ENCODE measurements at places on chromosomes 5 and 9. TPM values are rescaled to one million over a fixed set of nuclear protein-coding genes. Genes with fewer than 3 reads are reported as not detected.

The PCDHGA2 gene
- 19.7 TPM for total RNA-seq

The ESM1 gene
- not detected for total RNA-seq

The SOWAHA gene
- 4.1 TPM for total RNA-seq

The RASGRF2 gene
- total RNA-seq, result 3.0 TPM

The AK8 gene
- 3.3 TPM for total RNA-seq

The PRSS3 gene
- total RNA-seq, result 0.23 TPM

The SPATA31A3 gene
- total RNA-seq, result not detected

The IFNA2 gene
- total RNA-seq, result not detected

GRCh38 chr9:138051586-138052321 is 174.2 kb downstream of the CACNA1B start:
- H3K4me3 ChIP-seq, result no peak overlapping the region
- H3K36me3 ChIP-seq, result no peaks in the 10 kb centered on the region
- no peaks in the 10 kb centered on the region for H3K4me1 ChIP-seq
- no peak overlapping the region for H3K27ac ChIP-seq
- H3K27me3 ChIP-seq, result no peaks in the 10 kb centered on the region

DNA sequence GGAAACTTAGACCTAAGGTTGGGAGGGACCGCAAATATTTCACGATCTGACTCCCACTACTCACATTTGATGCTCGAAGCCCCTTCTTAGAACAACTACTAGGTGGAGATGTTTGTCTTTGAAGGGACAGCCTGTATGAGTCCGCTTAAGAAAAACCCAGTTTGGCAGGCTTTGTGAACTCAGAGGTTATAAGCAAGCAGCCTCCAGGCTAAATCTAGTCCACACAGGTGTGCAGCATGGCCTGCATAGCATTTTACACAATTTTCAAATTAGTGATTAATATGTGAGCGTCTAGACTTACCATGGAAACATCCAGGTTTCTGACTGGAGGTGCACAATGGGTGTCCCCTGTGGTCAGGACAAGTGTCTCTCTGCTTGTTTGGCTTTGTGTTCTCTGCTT is 127.1 kb downstream of the KIF4B start:
- H3K36me3 ChIP-seq, result no peaks in the 10 kb centered on the region
- no peaks in the 10 kb centered on the region for H3K27me3 ChIP-seq
- no peaks in the 10 kb centered on the region for H3K4me1 ChIP-seq
- no peak overlapping the region for H3K27ac ChIP-seq
- DNase-seq, result no peak

DNA sequence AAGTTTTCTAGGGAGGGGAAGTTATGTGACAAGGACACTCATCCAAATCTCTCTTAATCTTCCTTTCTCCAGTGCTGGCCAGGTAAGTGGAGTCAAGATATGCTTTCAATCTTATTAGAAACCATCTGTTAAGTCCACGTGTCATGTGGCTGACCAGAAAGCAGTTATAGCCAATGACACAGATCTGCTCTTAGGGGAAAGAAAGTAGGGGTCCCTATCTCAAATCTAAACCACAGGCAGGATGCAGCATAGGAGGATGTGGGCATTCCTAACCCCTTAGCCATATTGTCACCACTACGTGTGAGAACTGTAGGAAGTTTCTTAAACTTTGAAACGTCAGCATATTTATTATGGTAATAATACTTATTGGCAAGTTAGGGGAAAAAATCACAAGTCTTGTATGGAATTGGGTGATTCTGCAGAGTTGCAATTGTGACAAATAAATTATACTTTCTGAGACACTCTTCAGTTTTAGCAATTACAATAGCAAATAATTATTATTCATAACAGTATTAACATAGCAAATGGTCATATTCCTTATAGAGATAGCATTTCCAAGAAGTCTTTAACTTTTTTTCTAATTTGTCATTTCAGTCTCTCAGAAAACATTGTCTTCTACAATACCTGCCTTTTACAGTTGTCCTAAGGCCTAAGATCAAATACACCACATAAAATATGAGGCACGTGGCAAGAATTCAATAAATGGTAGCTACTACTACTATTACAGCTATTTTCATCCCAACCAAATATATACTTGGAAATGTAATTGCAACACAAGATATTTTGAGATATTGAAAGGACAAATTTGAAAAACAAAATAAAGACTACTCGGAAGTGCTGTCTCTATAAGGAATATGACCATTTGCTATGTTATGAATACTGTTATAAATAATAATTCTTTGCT is 236.9 kb downstream of the PDE4D start:
- no peaks in the 10 kb centered on the region for H3K27me3 ChIP-seq
- no peaks in the 10 kb centered on the region for H3K4me1 ChIP-seq
- no peak for DNase-seq
- H3K36me3 ChIP-seq, result no peaks in the 10 kb centered on the region
- no peak overlapping the region for H3K4me3 ChIP-seq
- no peak overlapping the region for H3K27ac ChIP-seq

DNA sequence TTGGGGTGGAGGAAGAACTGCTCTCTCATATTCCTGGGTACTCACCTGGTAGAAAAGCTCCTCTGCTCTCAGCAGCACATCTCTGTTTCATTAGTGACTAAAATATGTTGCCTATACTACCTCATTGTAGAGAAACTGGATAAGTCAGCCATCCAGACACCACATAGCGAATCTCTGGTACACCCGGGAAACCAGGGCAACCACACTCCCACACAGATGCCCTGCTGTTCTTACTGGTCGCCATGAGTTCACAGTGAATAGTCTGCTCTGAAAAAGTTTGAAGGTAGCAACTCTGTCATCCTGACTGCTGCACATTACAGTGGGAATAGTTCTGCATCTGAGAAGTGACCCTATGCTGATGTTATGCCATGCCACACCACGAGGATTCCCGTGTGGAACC is 135.0 kb downstream of the ENTREP1 start:
- H3K36me3 ChIP-seq, result no peaks in the 10 kb centered on the region
- DNase-seq, result no peak
- no peak overlapping the region for H3K4me3 ChIP-seq
- no peaks in the 10 kb centered on the region for H3K27me3 ChIP-seq

DNA sequence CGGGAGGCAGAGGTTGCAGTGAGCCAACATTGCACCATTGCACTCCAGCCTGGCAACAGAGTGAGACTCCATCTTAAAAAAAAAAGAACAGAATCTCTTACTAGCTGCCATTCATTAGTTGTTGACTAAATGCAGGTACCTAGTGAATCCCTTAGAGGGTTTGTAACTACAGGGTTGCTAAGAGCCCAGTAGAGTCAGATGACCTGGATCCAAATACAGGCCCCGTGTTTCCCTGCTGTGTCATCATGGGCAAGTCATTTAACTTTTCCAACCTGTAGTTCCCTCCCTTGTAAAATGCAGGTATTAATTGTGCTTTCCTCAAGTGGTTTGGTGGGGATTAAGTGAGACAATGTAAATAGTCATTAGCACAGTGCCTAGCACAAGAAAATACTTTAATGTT is 32.8 kb downstream of the PLAC8L1 start:
- H3K36me3 ChIP-seq, result no peaks in the 10 kb centered on the region
- H3K27ac ChIP-seq, result no peak overlapping the region
- H3K4me3 ChIP-seq, result no peak overlapping the region

DNA sequence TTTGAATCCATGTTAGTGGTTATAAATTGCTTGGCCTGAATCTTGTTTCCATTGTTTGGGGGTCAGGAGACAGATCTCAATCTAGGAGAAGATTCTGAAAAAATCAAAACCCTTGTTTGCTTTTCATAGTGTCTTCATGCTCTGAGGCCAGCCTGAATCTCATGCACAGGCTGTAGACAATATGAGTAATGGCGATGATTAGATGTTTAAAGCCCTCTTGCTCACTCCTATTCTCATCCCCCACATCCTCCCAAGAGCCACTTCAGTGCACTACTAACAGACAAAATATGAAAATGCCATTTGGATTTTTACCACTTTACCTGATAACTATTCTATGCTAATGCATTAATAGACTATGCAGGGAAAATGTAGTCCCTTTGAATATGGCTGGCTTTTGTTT is 129.4 kb downstream of the NUDT12 start:
- DNase-seq, result no peak
- no peaks in the 10 kb centered on the region for H3K36me3 ChIP-seq
- H3K4me1 ChIP-seq, result no peaks in the 10 kb centered on the region
- no peak overlapping the region for H3K27ac ChIP-seq
- no peak overlapping the region for H3K4me3 ChIP-seq

- no peak for DNase-seq
- no peaks in the 10 kb centered on the region for H3K4me1 ChIP-seq
- H3K27ac ChIP-seq, result no peak overlapping the region
- no peak overlapping the region for H3K4me3 ChIP-seq
- H3K36me3 ChIP-seq, result no peaks in the 10 kb centered on the region
Measured at GRCh38 chr5:153813901-153814300, 224.8 kb downstream of the FAM114A2 start.

DNA sequence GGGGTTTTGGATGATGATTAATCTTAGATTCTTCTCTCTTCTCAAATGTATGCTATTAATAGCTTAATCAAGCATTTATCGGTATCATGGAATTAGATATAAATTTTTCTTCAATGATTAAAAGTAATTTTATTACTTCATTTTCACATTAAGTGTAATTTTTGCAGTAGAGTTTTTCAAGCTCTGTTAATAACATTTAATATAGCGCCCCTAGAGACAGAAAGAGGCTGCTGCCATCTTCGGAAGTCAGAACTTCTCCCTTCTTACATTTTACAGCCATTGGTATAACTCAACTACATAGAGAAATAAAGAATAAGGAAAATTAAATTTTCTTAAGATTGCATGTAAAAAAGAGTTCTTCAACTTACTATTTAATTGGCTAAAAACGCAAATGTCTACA is 540.3 kb downstream of the GABRG2 start:
- no peaks in the 10 kb centered on the region for H3K4me1 ChIP-seq
- H3K4me3 ChIP-seq, result no peak overlapping the region
- no peaks in the 10 kb centered on the region for H3K36me3 ChIP-seq
- H3K27me3 ChIP-seq, result no peaks in the 10 kb centered on the region

DNA sequence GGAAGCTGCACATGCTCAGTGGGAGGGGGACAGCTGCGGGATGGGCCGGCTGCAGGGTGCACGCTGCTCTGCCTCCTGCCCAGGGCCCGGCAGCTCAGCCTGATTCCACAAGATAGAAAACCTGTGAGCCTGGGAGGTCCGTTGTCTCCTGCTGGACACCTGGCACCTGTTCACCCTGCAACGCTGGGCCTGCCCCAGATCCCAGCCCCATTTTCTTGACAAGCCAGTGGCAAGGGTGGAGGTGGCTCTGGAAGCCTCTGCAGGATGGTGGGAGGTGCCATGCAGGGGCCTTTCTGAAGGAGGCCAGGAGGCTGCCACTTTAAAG is 68.1 kb upstream of the RNF130 start:
- no peak overlapping the region for H3K27ac ChIP-seq
- H3K36me3 ChIP-seq, result no peaks in the 10 kb centered on the region
- DNase-seq, result no peak
- H3K27me3 ChIP-seq, result peaks cover 8% of the 10 kb centered on the region
- no peak overlapping the region for H3K4me3 ChIP-seq

DNA sequence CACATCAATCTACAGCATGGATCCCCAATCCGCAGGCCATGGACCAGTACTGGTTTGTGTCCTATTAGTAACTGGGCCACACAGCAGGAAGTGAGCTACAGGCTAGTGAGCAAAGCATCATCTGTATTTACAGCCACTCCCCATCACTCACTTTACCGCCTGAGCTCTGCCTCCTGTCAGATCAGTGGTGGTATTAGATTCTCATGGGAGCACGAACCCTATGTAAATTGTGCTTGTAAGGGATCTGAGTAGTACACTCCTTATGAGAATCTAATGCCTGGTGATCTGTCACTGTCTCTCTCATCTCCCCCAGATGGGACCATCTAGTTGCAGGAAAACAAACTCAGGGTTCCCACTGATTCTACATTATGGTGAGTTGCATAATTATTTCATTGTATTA is 212.7 kb upstream of the FAM174A start:
- no peak overlapping the region for H3K27ac ChIP-seq
- no peak for DNase-seq
- no peak overlapping the region for H3K4me3 ChIP-seq
- H3K4me1 ChIP-seq, result no peaks in the 10 kb centered on the region
- no peaks in the 10 kb centered on the region for H3K27me3 ChIP-seq
- no peaks in the 10 kb centered on the region for H3K36me3 ChIP-seq

DNA sequence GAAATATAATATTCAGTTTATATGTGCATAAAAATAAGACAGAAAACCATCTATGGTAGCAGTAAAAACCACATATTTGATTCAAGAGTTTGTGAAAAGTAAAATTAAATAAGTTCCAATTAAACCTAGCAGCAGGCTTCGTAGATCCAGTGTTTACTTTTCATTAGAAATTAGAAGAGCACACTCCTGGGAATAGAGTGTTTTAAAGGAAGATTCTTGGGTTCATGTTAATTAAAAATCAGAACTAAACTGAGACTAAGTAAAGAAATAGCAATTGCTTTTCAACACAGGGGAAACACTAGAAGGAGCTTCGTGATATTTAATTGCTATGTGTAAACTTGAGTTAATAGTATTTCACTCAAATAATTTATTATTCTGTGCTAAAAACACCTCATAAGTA is 1097.8 kb upstream of the CDH18 start:
- no peak overlapping the region for H3K27ac ChIP-seq
- H3K4me1 ChIP-seq, result no peaks in the 10 kb centered on the region
- DNase-seq, result no peak
- H3K36me3 ChIP-seq, result no peaks in the 10 kb centered on the region
- no peaks in the 10 kb centered on the region for H3K27me3 ChIP-seq
- no peak overlapping the region for H3K4me3 ChIP-seq

DNA sequence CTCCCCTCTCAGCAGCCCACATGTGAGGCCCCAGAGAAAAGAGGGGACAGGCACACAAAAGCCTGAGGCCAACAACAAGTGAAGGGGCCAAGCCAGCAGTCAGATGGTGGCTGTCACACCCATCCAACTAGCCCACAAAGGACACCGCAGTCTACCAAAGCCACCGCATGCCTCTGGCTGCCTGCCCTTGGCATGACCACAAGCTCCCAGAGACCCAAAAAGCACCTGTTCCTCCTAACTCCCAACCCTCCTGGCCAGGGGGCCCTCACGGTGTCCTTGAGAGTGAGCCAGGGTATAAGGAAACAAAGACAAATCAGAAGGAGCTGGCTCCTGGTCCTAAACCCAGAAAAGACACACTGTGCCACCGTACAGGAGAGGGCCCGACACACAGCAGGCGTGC is 77.8 kb upstream of the LRRTM2 start:
- DNase-seq, result no peak
- peaks cover 14% of the 10 kb centered on the region for H3K4me1 ChIP-seq
- no peak overlapping the region for H3K4me3 ChIP-seq
- H3K36me3 ChIP-seq, result no peaks in the 10 kb centered on the region

- H3K4me1 ChIP-seq, result no peaks in the 10 kb centered on the region
- H3K36me3 ChIP-seq, result no peaks in the 10 kb centered on the region
- no peak for DNase-seq
Measured at GRCh38 chr9:88065619-88066018, 72.7 kb downstream of the SPATA31C2 start.

DNA sequence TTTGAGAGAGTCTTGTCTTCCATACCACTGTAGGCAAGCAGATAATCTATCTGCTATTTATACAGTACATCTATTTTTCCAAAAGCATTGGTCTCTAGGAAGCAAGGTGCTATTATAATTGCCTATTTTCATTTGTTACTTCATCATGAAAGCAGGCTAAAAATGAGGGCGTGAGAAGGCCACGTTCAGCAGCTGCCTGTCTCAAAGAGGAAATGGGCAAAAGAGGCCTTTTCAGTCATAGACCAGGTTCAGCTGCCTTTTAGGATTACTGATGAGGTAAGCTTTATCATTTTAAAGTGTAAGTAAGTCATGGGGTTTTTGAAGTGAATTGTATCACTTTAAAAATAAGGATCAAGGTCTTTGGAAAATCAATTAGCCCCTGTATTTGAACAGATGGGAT is 1091.1 kb upstream of the DMAC1 start:
- no peaks in the 10 kb centered on the region for H3K36me3 ChIP-seq
- no peaks in the 10 kb centered on the region for H3K27me3 ChIP-seq
- no peak overlapping the region for H3K27ac ChIP-seq

- no peaks in the 10 kb centered on the region for H3K36me3 ChIP-seq
- no peaks in the 10 kb centered on the region for H3K27me3 ChIP-seq
- no peak overlapping the region for H3K27ac ChIP-seq
- no peak for DNase-seq
Measured at GRCh38 chr5:113900816-113901215, 387.3 kb downstream of the YTHDC2 start.

Measured in prostate gland (tissue), 2 donors.